ENCODE measurements at places on chromosomes 2 and 18. TPM values are rescaled to one million over a fixed set of nuclear protein-coding genes. Genes with fewer than 3 reads are reported as not detected.

DNA sequence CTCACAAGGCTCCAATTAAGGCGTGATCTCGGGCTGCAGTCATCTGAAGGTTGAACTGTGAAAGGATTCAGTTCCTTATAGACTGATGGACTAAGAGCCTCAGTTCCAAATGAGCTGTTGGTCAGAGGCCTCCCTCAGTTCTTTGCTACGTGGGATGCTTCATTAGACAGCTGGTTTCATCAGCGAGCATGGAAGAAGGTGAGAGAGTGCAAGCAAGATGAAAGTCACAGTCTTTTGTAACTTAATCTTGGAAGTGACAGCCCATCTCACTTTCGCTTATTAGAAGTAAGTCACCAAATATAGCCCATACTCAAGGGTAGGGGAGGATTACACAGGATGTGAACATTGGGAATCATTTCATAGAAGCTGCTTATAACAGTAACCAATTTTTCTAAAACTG is 26.8 kb downstream of the PPP1CB start:
- no peak for DNase-seq

- DNase-seq, result no peak
Measured at GRCh38 chr2:154961676-154962075, 263.2 kb downstream of the KCNJ3 start.

Gene AGXT
- not detected for total RNA-seq

Gene TUBA4B
- not detected for total RNA-seq

- DNase-seq, result no peak
Measured at GRCh38 chr2:43228321-43228751, 1.9 kb upstream of the ZFP36L2 start.

Gene GRHL1
- 0.81 TPM for total RNA-seq

- DNase-seq, result no peak
Measured at GRCh38 chr18:44197832-44198611, 482.7 kb upstream of the SETBP1 start.

DNA sequence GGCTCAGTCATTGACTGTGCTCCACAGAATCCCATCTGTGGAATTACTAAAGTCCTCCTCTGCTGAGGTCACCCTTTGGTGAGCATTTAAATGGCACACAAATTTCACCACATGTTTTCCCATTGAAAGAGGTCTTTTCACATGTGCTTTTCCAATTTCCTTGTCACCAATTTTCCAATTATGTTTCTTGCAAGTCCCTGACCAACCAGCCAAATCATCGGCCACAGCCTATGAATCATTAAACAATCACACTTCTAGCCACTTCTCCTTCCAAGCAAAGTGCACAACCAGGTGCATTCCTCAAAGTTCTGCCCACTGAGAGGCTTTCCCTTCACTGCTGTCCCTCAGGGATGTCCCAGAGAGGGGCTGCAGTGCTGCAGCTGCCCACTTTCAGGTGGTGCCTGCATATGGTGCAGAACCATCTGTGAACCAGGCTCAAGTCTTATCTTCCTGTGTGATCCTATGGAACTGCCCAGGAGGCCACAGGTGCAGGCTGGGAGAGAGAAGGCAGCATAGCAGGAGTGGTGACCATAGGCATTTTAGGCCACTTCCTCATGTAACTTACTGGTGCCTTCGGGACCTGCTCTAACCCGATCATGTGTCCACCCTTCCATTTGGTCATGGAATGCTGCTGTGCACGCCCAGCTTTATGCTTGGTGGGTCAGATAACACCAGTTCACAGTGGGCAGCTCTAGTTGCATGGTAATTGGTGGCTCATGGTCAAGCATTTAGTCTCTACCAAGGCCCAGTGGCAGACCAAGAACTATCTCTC is 153.0 kb downstream of the SEPTIN10 start:
- no peak for DNase-seq

DNA sequence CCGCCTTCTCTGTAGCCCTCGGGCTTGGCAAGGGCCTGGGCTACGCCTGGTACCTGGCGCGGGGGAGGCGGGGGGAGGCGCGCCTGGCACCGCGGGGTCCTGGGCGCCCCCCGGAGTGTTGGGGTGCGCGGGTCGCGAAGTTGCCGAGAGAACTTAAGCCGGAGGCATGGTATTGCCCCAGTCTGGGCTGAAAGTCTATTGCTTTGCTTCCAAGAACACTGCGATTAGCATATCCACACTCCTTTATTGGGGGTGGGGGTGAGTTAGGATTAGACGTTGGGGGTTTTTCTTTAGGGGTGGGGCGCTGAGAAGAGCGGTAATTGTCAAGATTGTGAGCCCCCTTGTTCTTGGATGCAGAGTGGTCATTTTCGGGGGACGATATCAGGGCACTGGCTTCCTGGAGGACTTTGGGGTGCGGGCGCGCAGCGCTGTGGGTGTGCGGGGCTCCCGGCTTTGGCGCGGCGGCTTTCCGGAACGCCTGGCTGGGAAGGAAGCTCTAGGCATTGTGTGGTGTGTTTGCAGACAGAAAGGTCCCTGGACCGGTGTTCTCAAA is 798 bp downstream of the TANC1 start:
- no peak for DNase-seq

- DNase-seq, result peak; percentile 27
Measured at GRCh38 chr2:118903551-118904479, 38.2 kb upstream of the MARCO start.

Gene ELOA2
- total RNA-seq, result not detected

Gene NEB
- 0.40 TPM for total RNA-seq

Gene SKA1
- 4.0 TPM for total RNA-seq

DNA sequence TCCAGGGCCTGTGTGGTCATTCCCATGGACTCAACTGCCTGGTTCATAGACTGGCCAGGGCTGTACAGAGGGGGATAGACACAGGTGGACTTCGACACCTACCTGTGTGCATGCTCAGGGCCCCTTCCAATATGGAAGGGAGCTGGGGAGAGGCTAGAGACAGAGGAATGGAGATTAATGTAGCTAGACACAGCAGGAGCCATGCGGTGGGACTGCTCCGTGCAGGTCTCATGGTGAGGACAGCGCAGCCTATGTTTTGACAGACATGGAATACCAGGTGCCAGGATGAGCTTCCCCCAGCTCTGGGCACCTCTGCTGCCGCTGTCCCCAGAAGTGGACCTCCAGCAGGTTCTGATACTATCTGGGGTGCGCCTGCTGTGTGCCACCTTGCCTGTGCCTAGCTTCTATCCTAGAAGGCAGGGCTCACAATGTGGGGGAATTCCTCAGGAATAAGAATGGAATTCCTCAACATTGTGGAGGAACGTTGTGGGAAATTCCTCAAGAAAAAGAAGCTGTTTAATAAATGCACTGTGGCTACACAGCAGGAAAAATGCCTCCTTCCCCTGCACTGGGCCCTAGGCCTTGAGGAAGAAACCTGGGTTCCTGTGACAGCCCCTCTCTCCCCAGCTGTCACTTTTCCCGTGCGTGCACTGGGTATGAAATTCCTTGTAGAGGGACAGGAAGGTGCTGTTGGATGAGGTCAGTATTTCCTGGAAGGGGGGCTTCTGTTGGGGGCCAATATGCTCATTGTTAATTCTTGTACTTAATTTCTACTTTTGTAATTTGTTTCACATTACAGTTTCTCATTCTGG is 7.3 kb downstream of the IL1R1 start:
- DNase-seq, result no peak

DNA sequence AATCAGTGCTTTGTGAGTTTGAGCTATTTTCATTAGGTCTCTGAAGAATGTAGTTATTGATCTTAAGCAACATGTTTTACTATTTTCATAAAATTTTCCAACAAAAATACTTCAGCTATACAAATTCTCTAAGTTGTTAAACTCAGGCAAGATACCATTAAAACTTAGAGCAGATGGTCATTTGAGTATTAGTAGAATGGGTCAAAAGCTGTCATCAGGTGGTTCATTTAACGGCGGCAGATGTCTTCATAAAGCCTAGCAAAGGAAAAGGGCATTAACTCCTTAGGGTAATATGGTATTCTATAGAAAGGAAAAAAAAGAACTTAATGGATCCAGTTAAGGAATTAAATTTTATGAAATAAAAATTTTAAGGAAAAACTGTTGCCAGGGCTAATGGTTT is 19.2 kb downstream of the MIB1 start:
- no peak for DNase-seq

DNA sequence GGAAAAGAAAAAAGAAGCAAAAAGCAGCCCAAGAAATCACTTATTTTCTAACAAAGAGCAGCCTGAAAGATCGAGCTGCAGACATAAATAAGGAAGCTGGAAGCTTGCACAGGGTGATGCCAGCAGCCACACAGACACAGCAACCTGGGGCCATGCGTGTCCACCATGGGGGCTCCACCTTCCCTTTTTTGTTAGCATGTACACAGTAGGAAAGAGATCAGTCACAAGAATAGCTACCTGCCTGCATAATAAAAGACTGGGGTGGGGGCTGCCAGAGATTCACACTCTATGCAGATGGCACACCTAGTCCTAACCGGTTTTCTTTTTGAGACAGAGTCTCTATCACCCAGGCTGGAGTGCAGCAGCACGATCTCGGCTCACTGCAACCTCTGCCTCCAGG is 2.9 kb upstream of the CNOT11 start:
- DNase-seq, result no peak

- no peak for DNase-seq
Measured at GRCh38 chr18:77086656-77087392, 45.8 kb downstream of the MBP start.

- DNase-seq, result no peak
Measured at GRCh38 chr18:78634061-78634696, 345.4 kb upstream of the SALL3 start.

- no peak for DNase-seq
Measured at GRCh38 chr2:26861610-26862224, 13.8 kb downstream of the DPYSL5 start.

DNA sequence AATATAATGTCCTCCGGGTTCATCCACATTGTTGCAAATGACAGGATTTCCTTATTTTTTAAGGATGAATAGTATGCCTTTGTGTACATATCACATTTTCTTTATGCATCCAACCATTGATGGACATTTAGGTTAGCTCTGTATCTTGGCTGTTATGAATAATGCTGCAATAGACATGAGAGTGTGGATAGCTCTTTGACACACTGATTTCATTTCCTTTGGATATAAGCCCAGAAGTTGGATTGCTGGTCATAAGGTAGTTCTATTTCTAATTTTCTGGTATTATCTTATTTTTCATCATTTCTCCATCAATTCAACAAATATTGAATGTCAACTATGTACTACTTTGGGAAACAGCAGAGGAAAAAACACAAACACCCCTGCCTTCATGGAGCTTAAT is 423.3 kb downstream of the MTX2 start:
- DNase-seq, result no peak

DNA sequence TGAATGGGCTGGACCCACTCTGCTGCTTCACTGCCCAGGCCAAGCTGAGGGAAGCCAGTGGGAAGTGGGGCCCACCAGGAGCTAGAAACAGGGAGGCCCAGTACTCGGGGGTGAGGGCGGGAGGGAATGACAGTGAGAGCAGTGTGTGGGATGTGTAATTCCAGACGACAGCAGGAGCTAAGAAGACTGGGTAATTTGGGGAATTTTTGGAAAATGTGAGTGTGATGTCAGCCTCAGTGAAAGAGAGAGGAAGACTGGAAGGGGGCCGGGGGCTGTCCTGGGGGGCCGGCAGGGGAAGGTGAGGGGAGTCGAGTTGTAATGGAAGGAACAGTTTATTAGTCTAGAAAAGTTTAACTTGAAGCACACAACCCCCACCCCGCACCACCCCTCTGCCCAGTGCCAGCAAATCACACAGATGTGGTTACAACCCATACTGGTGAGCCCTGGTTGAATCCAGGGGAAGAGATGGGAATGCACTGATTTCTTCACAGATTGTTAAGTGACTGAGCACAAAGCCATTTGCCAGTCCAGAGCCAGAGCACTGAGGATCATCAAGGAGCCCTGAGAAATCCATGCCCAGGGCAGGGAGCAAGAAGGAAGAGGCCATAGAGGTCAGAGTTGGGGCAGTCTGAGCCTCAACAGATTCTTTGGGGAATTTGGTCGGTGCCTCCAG is 76.7 kb upstream of the PKDCC start:
- DNase-seq, result no peak

DNA sequence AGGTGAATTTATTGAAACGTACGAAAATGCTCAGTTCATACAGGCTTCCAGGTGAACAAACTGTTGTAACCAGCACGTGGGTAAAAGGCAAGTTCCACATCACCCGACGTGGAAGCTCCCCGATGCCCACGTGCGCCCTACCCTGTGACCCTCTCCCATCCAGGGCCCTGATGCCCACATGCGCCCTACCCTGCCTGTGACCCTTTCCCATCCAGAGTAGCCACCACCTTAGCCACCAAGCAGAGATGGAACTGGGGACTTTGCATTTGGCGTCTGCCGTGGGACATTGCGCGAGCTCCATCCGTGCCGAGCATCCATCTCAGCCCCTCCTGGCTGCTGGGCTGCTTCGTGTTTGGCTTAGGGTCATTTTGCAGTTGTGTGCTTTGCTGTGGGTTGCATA is 37.5 kb downstream of the ANO7 start:
- DNase-seq, result no peak

All from osteocyte (in vitro differentiated cells).